ENCODE measurements at places on chromosomes 2 and 18.

DNA sequence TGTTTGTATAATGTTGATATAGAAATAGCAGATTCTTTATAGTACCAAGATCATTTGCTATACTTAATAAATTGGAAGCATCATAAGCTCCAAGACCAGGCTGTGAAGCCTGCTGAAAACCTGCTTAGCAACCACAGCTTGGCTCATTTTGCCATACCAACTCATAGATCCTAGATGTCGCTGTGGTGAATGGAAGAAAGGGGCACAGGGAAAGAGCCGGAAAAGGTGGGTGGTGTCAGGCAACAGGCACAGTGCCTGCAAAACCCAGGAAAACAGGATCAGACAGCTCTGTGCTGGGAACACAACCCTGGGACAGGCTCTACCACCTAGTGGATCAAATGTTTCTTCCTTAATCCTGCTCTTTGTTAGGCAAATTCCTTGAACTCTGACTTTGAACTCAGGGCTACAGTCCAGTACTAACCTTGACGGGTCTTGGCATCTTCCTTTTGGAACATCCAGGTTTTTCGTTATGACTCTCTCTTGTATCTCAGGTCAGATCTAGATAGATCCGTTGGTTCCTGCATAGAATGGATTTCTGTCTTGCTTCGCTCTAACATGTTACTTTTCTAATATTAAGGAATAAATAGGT is 31.6 kb downstream of the TWSG1 start:
- no peak overlapping the region for H3K27ac ChIP-seq
- no peaks in the 10 kb centered on the region for H3K36me3 ChIP-seq
- peaks cover 7% of the 10 kb centered on the region for H3K4me1 ChIP-seq

DNA sequence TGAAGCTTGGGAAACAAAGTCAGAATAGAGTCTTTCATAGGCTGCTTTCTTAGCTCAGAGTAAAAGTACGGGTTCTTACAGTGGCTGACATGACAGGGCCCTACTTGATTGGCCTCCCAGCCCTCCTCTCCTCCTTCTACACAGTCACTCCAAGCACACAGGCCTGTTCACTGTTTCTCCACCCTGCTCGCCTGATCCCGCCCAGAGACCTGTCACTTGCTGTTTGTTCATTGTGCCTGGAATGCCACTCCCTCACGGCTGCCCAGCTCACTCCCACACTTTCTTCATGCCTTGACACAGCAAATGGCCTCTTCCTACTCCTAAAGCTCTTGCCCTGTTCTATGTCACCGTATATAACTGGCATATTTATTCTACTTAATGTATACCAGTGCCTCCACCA is 104.8 kb downstream of the MAP4K4 start:
- no peak overlapping the region for H3K4me3 ChIP-seq
- H3K36me3 ChIP-seq: no peaks in the 10 kb centered on the region
- no peaks in the 10 kb centered on the region for H3K27me3 ChIP-seq
- H3K4me1 ChIP-seq: peaks cover 44% of the 10 kb centered on the region

GRCh38 chr2:124959581-124959980 is 934.5 kb downstream of the CNTNAP5 start:
- no peaks in the 10 kb centered on the region for H3K36me3 ChIP-seq
- no peak for DNase-seq
- H3K27ac ChIP-seq: no peak overlapping the region
- no peaks in the 10 kb centered on the region for H3K4me1 ChIP-seq
- no peak overlapping the region for H3K4me3 ChIP-seq

DNA sequence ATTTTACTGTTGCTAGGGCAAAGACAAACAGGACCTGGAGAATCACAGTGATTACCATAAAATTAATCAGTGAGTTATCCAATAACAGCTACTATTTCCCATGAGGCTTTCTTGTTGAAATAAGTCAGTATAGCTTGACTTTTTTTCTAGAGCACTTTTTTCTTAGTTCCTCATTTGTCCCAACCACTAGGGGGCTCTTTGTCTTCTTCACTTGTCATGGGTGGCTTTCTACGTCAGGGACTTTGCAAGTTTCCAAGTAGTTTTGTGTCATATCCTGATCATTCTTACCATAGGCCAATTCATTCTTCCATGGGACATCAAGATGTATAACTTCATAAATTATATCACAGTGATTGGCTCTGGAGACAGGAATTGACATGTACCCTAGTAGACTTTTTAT is 1019.6 kb upstream of the PIK3C3 start:
- DNase-seq: peak; percentile 42
- H3K27me3 ChIP-seq: no peaks in the 10 kb centered on the region
- H3K4me3 ChIP-seq: no peak overlapping the region
- H3K4me1 ChIP-seq: no peaks in the 10 kb centered on the region
- H3K27ac ChIP-seq: no peak overlapping the region

- H3K36me3 ChIP-seq: no peaks in the 10 kb centered on the region
- H3K4me3 ChIP-seq: no peak overlapping the region
- H3K27ac ChIP-seq: no peak overlapping the region
- H3K27me3 ChIP-seq: no peaks in the 10 kb centered on the region
- no peak for DNase-seq
Observed at GRCh38 chr18:79902640-79903039, 48.8 kb downstream of the SLC66A2 start.

GRCh38 chr2:24659862-24660261 is 133.3 kb downstream of the PTRHD1 start:
- no peak for DNase-seq
- no peak overlapping the region for H3K4me3 ChIP-seq
- no peaks in the 10 kb centered on the region for H3K27me3 ChIP-seq
- H3K36me3 ChIP-seq: peaks cover 1% of the 10 kb centered on the region
- no peaks in the 10 kb centered on the region for H3K4me1 ChIP-seq

DNA sequence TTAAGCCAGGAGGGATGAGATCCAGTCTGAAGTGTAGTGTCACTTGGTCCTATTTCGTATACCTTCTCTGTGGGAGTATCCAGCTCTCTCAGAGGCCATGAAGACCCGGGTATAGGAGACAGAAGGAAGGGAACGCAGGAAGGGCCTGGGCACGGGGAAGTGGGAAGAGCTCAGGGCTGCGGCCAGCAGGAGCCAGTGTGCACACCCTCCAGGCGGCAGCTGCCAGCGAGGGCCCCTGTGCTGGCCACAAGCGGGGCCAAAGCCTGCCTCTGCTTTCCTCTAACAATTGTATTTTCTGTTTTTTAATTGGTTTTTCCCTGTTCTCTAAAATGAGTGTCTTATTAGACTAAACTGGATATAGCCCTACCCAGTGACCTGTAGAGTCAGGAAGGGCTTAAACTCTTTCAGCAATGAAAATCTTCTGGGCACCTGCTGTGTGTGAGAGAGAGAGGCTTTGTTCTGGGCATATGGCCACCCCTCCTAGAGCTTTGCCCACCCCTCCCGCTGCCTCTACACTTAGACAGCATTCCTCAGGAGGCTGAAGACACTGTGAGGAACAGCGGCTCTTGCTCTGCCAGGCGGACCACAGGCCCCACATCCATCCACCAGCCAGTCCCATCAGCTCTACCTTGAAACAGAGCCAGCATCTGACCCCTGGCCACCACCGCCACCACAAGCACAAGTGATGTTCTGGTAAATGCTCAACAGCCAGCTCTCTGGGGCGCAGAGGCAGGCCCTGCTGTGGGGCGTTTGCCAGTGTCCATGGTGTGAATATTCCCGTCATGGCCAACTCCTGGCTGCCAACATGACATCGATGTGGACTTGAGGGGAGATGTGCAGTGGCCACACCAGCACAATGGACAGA is 9.5 kb downstream of the GPR17 start:
- H3K27ac ChIP-seq: no peak overlapping the region
- no peak for DNase-seq
- H3K4me1 ChIP-seq: peaks cover 16% of the 10 kb centered on the region
- no peaks in the 10 kb centered on the region for H3K27me3 ChIP-seq
- H3K4me3 ChIP-seq: no peak overlapping the region

DNA sequence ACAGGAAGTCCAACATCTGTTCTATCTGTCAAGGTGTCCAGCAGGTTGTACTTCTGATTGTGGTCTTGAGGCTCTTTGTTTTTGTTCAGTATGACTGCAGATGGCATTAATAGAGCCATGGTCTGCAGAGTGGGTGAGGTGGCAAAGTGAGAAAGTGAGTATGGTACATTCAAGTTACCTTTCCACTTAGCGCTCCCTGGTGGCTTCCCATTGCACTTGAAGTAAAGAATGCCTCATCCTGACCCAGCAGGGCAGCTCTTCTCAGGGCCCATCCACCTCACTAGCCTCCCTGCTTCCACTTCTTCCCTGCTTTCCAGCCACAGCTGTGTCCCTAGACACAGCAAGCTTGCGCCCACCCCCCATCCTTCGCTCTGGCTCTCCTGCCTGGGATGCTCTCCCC is 148.0 kb upstream of the ALPP start:
- no peak overlapping the region for H3K4me3 ChIP-seq
- no peak for DNase-seq
- no peaks in the 10 kb centered on the region for H3K4me1 ChIP-seq
- H3K27ac ChIP-seq: no peak overlapping the region
- H3K36me3 ChIP-seq: no peaks in the 10 kb centered on the region

- no peak for DNase-seq
- H3K27me3 ChIP-seq: no peaks in the 10 kb centered on the region
- H3K27ac ChIP-seq: no peak overlapping the region
- H3K36me3 ChIP-seq: peaks cover 10% of the 10 kb centered on the region
- H3K4me1 ChIP-seq: peaks cover 5% of the 10 kb centered on the region
Observed at GRCh38 chr2:27024812-27025211, 8.0 kb upstream of the TMEM214 start.
